NCI-H1436 treated with DMSO at 0.1 percent for 48 hours (cell line): ENCODE measurements at places on chromosomes 6 and 20.

GRCh38 chr6:110731898-110732297, 83.4 kb downstream of the CDK19 start:
- DNase-seq = no peak

GRCh38 chr20:50792708-50793574, 1.9 kb upstream of the BCAS4 start:
- DNase-seq = no peak

GRCh38 chr6:70725817-70726415, 58.2 kb downstream of the SMAP1 start:
- no peak for DNase-seq

DNA sequence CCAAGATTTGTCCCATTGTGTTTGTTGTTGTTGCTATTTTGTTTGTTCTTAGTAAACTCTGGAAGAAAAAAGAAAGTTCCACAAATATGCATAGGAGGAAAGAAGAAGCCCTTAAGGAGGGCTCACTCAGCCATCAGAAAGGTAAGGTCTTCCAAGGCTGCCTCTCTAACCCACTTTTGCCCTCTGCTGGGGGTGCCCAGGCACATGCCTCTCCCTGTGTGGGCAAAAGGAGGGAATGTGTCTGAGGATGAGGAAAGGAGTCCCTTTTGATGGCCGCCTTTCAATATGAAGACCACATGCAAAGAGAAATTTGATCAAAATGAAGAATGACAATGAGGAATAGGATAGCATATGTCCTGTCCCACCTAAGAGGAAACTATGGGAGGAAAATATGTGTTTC, 248.2 kb upstream of the POU3F2 start:
- no peak for DNase-seq

DNA sequence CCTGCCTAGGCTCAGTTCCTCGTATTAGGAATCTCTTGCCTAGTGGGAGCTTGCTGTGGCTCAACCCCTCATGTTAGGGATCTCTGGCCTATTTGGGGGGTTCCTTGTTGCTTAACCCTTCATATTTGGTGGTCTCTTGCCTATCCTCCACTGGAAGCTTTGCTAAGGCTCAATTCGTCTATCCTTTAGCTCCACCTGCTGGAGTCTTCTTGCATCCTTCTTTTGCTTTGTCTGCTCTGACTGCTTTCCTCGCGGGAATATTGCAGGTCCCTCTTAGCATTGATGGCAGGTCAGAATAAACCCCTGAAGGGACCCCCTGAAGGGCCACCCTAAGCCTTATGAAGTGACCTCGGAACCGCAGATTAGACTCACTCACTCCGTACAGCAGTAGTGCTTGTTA, 203.0 kb upstream of the TBX18 start:
- no peak for DNase-seq

DNA sequence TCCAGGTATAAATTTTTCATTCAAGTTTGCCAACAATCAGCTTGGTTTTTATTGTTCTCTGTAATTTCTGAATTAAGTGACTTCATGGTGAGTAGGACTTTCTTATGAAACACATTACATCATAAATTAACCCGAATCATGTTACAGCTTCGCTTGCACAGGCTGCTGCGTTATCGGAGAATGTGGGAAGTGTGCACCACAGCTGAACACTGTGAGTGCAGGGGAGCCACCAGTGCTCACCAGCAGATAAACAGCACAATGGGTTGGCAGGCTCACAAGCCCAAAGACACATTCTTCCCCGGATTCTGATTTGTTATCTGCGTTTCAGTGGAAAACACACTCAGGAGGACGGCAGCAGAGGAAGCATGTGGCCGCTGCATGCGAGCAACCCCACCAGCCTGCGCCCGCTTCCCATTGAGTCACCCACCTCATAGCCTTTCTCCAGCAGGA, 121.1 kb downstream of the GMDS start:
- DNase-seq = no peak

GRCh38 chr6:24966381-24966780, 30.6 kb upstream of the RIPOR2 start:
- no peak for DNase-seq

- DNase-seq = no peak
Observed at GRCh38 chr6:99608059-99608885, 1.6 kb downstream of the PRDM13 start.

- no peak for DNase-seq
Observed at GRCh38 chr20:11103866-11104265, 430.1 kb upstream of the JAG1 start.

GRCh38 chr20:50731930-50732690, 730 bp downstream of the PARD6B start:
- no peak for DNase-seq

DNA sequence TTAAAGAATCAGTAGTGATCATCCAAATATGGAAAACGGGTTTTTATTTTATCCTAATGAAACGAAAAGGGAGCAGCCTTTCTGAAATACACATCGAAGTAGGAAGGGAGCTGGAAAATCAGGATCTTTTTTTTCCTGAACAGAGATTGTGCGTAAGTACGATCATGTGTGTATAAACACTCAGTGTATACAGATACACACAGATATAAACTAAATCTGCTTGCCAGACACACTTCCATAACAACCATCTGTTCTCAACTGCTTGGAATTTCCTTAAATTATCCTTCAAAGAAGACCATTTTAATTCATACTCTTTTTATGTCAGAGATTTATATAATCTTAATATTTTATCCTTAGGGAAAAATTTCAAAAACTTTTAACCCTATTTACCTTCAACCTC, 110.7 kb downstream of the CHD6 start:
- no peak for DNase-seq

GRCh38 chr6:82534876-82535275, 171.3 kb downstream of the TPBG start:
- DNase-seq = no peak

GRCh38 chr6:49462599-49462926, 490 bp downstream of the MMUT start:
- no peak for DNase-seq
